Adrenal gland (tissue), 19 donors: ENCODE measurements at places on chromosomes 7 and 10. TPM values are rescaled to one million over a fixed set of nuclear protein-coding genes. Genes with fewer than 3 reads are reported as not detected.

DNA sequence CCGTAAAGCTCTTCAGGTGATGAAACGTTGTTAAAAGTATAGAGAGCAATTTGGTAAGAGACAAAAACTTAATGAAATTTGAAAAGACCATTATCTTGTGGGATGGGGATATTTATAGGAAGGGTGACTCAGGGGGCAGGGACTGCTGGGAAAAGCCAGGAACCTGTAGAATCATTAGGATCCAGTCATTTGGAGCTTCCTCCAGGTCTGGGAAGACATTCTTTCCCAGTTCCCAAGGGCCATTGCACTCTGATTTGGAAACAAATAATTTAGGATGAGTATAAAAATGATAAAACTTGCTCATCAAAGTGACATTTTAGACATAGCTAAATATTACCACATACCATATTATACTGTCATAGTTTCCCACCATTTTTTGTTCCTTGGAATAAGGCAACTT, 143.9 kb downstream of the PFKFB3 start:
- no peaks in the 10 kb centered on the region for H3K36me3 ChIP-seq
- DNase-seq, result no peak
- peaks cover 6% of the 10 kb centered on the region for H3K4me1 ChIP-seq
- H3K27me3 ChIP-seq, result no peaks in the 10 kb centered on the region
- H3K27ac ChIP-seq, result no peak overlapping the region

- no peak overlapping the region for H3K27ac ChIP-seq
- H3K36me3 ChIP-seq, result no peaks in the 10 kb centered on the region
- no peaks in the 10 kb centered on the region for H3K4me1 ChIP-seq
- H3K27me3 ChIP-seq, result no peaks in the 10 kb centered on the region
These were observed 479.1 kb upstream of the FOXK1 start for GRCh38 chr7:4202954-4203353.

DNA sequence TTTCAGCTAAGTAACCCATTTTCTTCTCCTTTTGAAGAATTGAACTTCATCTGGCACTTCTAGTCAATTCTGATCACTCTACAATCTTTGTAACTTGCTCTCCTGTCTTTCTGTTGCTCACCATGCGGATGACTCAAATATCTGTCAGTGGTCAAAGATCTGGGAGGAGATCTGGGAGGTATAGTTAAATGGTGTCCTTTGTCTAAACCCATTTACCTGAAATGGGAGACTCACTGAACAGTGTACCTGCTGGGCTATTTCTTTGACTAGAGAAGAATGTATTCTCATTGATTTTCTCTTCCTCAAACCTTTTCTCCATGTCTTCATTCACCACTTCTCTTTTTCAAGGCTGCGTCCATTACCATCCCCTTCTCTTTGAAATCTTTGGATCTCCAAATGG, 42.0 kb upstream of the PCLO start:
- no peak for DNase-seq
- H3K27ac ChIP-seq, result no peak overlapping the region
- no peaks in the 10 kb centered on the region for H3K36me3 ChIP-seq
- H3K4me3 ChIP-seq, result no peak overlapping the region
- H3K4me1 ChIP-seq, result no peaks in the 10 kb centered on the region

DNA sequence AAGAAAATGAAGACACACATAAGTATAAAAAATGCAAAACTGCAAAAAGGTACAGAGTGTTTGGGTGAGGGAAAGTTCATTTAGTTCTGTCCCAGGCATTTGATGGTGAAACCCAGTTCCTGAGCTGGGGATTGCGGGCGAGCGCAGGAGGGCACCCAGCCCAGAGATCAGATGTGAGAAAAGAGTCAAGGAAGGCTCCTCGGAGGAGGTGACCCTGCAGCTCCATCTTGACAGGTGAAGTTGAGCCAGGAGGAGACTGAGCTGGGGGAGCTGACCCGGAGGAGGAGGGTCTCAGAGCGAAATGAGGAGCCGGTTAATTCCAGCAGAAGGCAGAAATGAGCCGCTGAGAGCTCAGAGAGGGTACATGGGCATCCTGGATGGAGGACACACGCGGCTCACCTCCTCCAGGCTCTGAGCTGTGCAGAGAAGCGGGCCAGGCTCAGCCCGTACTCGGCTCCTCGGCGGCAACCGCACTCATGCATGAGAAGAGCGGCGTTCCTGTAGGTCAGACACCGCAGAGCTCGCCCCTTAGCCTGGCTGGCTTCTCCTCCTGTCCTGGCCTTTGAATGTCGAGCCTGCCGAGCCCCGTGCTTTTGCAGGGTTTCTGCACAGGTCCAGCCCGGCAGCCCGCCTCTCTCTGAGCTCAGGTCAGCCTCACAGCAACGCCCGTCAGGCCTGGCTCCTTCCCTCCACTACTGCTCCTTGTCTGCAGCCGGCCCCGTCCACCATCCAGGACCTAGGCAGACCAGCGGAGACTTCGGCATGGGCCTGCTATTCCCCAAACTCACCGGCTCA, 9.5 kb upstream of the RAMP3 start:
- H3K4me3 ChIP-seq, result no peak overlapping the region
- no peak for DNase-seq
- H3K27ac ChIP-seq, result no peak overlapping the region
- peaks cover 13% of the 10 kb centered on the region for H3K27me3 ChIP-seq

DNA sequence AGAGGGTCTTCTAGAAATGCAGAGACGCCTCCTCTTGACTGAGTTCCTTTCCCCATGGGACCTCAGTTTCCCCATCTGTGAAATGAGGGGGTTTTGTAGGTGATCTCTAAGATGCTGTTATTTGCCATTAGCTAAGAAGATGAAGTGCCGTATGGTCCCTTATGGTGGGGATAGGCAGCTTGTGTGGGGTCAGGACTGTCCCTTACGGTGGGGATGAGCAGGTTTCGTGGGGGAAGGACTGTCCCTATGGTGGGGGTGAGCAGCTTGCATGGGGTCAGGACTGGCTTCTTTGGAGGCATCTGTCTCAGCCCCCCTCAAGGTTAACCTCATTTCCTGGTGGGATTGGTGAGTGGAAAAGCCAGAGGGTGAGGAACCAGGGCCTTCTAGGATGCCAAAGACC, 148.3 kb upstream of the GPR26 start:
- H3K4me1 ChIP-seq, result no peaks in the 10 kb centered on the region
- no peak overlapping the region for H3K27ac ChIP-seq
- DNase-seq, result no peak
- no peak overlapping the region for H3K4me3 ChIP-seq

DNA sequence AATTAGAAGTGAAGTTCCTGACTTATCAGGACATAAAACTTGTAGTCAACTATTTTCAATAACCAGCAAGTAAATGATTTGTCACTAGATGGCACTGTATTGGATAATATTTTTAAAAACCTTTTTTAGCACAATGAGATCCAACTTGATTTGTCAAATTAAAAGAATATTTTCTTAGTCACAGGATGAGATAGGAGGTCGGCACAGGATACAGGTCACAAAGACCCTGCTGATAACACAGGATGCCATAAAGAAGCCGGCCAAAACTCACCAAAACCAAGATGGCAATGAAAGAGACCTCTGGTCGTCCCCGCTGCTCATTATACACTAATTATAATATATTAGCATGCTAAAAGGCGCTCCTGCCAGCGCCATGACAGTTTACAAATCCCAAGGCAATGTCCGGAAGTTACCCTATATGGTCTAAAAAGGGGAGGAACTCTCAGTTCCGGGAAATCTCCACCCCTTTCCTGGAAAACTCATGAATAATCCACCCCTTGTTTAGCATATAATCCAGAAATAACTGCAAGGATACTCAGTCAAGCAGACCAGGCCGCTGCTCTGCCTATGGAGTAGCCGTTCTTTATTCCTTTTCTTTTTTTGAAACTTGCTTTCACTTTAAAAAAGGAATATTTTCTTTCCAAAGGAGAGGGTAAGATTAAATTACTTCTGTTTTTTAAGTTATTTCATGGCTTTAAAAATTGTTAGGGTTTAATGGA, 255.7 kb upstream of the MKLN1 start:
- H3K4me1 ChIP-seq, result peaks cover 67% of the 10 kb centered on the region
- peak overlapping the region; percentile 38 for H3K27ac ChIP-seq
- H3K36me3 ChIP-seq, result no peaks in the 10 kb centered on the region
- no peaks in the 10 kb centered on the region for H3K27me3 ChIP-seq

DNA sequence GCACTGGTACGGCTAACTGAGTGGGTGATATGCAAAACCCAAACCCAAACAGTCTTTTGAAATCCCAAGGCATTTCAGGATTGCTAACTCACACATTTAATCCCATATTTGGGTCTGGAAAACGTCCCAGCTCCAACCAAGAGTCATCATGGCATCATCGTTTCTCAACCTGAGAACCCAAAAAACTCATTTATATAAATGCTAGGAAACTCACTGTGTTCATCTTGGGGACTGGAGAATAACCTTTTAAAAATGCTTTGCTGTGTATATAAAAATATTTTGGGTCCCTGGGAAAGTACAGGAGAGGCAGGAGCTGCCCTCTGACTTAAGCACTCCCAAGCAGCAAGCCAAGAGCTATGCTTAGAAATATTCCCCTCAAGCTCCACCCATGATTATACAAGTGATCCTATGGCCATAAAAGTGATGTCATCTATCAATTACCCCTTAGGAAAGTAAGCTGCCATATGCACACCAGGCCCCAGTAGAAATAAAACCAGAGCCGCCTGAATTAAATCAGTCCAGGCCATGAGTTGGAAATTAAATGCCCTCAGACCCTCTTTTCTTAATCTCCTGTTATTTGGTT, 352.1 kb downstream of the FRMD4A start:
- H3K36me3 ChIP-seq, result no peaks in the 10 kb centered on the region
- no peaks in the 10 kb centered on the region for H3K4me1 ChIP-seq
- no peak overlapping the region for H3K4me3 ChIP-seq
- no peak overlapping the region for H3K27ac ChIP-seq
- no peak for DNase-seq

GRCh38 chr7:2734084-2734686, 46.2 kb downstream of the AMZ1 start:
- H3K27ac ChIP-seq, result no peak overlapping the region
- H3K36me3 ChIP-seq, result peaks cover 7% of the 10 kb centered on the region
- peaks cover 35% of the 10 kb centered on the region for H3K4me1 ChIP-seq
- no peak overlapping the region for H3K4me3 ChIP-seq
- peak; percentile 21 for DNase-seq

Gene OIT3
- not detected for total RNA-seq
